Stimulated activated CD8-positive, alpha-beta memory T cell treated with anti-CD3 and anti-CD28 coated beads, Interleukin-12 subunit alpha, Interleukin-12 subunit beta, amount 100 ng/mL, for 4 hours (primary cell): ENCODE measurements at places on chromosomes 12 and 14.

- DNase-seq = no peak
Measured at GRCh38 chr14:55133416-55133815, 4.4 kb downstream of the LGALS3 start.

DNA sequence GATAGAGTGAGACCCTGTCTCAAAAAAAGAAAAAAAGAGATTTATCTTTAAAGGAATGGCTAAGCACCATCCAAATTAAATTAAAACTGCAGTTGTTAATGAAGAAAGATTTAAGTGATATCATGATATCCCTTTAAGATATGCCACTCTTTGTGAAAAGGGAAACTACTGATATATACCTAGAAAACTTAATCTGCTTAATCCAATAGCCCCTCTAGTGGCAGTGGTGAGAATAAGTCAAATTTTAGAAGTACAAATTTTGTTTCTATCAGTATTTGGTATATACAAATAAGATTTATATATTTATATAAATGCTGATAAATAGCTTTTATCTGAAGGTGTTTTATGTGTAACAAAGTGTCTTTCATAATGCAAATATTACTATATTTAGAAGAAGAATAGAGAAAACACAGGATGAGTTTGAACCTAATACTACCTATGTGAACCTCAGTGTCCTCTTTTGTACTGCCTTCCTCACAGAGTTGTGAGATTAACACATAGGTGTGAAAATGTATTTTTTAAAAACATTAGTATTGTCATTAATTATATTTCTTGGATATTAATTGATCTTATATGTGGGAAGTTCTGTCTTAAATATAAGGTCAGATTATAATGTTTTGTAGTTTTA lies 51.4 kb upstream of the GARIN2 start:
- no peak for DNase-seq

GRCh38 chr12:108597559-108598471 lies at the start of gene TMEM119:
Gene TMEM119 (minus strand): TSS chr12:108598084. CDS start chr12:108592383, 5,701 bp downstream.
- no peak for DNase-seq

GRCh38 chr12:51855586-51856428 lies 7.3 kb upstream of the FIGNL2 start:
- no peak for DNase-seq

- no peak for DNase-seq
Measured at GRCh38 chr14:96876747-96877146, 79.6 kb downstream of the VRK1 start.
